ENCODE measurements at places on chromosomes 12 and 14.

GRCh38 chr14:69755296-69755695, 11.6 kb upstream of the SRSF5 start:
- DNase-seq = no peak

DNA sequence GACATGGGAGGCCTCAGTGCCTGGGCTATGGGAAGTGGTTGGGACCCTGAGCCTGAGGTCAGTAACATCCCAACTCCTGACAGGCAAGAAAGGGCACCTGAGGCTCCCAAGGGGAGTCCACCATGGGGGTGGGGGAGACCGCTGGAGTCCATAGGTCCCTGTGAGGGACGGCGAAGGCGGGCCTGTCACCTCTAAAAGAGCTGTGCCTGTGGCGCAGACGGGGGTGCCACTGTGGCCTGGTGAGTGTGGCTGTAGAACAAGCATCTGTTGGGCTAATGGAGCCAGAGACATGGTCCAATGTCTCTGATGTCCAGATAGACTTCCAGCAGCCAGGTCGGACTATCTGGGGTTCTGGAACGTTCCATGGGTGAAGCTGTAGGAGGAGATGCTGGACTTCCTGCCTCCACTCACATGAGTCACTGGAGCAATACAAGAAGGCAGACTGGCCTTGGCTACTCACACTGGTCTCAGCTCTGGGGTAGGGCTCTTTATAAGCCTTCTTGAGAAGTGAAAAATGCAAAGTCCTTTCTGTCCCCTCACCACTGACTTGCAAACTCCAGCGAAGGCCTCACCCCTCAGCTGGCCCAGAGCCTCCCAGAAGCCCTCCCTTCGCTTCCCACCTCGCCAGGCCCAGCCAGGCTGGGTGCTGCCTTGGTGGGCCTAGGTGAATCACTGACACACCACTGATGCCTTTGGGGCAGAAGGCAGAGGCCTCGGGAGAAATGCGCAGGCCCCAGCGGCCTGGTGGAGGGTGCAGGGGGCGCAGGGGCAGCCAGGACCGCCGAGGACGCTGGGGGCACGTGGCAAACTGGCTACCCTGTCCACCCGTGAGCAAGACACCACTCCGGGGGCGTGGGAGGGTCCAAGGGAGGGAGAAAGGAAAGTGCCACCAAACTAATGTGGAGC, 1.1 kb upstream of the TRAF3 start:
- DNase-seq = no peak

DNA sequence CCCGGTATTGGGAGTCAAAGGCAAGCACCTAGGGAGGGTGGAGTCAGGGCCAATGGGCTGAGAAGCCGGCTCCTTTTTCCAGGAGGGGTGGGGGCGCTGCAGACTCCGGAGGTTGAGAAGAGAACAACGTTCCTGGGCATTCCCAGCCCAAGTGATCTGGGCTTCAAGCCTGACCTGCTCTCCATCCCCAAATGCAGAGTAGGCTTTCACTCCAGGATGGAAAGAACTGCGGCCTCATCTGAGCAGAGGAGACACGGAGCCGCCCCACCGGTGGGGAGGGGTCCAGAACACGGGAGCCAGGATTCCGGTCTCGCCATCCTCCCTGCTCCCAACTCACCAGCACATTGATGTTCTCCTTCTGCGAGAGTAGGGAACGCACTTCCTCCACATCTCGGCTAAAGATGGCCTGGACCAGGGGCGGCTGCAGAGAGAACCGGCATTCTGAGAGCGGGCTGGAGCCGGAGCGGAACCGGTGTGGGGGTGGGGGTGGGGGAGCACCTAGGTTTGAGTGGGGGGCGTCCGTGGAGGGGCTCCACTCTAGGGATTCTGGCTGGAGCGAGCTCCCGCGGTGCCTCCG, 605 bp downstream of the ANKRD52 start:
- DNase-seq = no peak

- DNase-seq = no peak
Observed at GRCh38 chr12:65302891-65303290, 24.4 kb downstream of the MSRB3 start.

- no peak for DNase-seq
Observed at GRCh38 chr14:33928895-33929294, 22.0 kb downstream of the EGLN3 start.

- DNase-seq = no peak
Observed at GRCh38 chr14:55107766-55108554, 21.1 kb upstream of the LGALS3 start.

GRCh38 chr12:29253906-29254625, 105.0 kb downstream of the FAR2 start:
- DNase-seq = no peak

- no peak for DNase-seq
Observed at GRCh38 chr14:71163842-71164629, 256.8 kb downstream of the PCNX1 start.

DNA sequence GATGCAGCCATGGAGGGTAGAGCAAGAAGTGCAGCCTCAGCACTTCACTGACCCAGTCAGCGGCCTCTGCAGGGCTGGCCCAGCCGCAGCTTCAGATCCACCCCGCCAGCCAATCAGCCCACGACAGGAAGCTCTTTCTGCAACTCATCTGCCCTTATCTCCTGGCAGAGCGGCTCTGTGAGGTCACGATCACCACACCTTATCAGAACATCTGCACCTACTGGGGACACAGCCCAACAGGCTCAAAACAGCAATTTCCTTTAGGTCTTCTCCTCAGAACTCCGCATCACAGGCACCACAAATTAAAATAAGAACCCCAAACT, 287.3 kb downstream of the BCL11B start:
- no peak for DNase-seq

All from activated naive CD4-positive, alpha-beta T cell (primary cell).